ENCODE measurements at places on chromosomes 12 and 14. TPM values are rescaled to one million over a fixed set of nuclear protein-coding genes. Genes with fewer than 3 reads are reported as not detected.

DNA sequence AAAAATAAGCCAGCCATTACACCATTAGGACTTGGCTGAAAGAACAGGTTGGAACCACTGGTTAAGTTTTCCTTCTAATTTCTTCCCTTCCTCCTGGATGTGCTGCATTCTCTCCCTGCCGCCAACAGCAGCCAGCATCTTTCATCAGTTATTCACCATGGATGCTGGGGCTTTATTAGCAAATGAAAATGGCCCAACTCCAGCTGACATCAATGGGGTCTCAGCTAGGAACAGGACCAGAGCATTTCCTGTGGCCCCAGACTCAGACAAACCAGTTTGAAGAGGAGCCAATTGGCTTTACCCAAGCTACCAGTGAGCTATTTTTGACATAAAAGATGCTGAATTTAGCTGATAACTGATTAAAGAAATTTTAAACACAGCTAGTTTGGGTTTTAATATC lies 26.0 kb upstream of the TBX5 start:
- DNase-seq, result no peak

DNA sequence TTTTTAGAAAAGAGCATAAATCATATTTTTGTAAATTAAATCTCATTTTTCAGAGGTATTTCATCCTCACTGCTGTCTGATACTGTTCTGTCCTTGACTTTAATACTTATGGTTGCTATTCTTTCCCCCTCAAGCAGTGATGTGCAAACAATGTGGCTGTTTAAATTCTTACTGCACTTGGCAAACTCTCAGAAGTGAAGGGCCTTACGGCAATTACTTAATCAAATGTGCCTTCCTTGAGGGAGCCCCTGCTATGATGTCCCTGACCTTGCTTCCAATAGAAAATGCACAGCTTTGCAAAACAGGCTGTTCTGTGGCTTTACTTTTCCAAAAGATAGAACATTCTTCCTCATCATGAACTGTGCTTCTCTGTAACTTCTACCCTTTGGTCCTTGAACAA lies 35.2 kb downstream of the UBE3B start:
- DNase-seq, result no peak

DNA sequence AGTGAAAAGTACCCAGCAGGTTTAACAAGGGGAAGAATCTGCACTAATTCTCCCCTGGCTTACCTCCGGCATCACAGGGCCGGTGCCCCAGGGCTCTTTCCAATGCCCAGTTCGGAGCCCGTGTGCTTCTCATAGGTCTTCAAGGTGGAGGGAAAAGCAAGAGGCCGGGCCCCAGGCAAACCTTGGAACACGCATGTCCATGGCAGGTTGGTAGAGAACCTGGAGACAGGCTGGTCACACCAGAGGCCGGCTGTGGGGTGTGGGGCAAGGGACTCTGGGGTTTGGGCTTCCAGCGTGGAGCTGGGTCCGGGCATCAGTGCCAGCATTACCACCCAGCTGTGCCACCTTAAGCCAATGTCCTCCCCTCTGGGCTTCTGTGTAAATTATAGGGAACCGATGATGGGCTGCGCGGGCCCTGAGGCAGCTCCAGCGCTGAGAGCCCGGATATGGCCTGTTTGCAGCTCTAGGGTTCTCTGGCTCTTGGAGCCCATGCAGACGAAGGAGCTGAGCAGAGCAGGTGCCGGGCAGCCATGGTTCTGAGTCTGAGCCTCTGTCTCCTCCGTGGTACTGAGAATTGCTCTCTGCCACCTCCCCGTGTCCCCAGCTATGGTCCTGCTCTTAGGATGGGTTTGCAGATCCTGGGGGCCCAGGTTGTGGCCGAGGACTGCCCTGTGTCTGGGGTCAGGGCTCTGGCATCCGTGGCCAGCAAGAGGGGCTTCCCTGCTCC lies 197.0 kb upstream of the C14orf180 start:
- no peak for DNase-seq

NPFF gene
- 0.43 TPM for total RNA-seq

APOLD1 gene
- 2.0 TPM for total RNA-seq

DNA sequence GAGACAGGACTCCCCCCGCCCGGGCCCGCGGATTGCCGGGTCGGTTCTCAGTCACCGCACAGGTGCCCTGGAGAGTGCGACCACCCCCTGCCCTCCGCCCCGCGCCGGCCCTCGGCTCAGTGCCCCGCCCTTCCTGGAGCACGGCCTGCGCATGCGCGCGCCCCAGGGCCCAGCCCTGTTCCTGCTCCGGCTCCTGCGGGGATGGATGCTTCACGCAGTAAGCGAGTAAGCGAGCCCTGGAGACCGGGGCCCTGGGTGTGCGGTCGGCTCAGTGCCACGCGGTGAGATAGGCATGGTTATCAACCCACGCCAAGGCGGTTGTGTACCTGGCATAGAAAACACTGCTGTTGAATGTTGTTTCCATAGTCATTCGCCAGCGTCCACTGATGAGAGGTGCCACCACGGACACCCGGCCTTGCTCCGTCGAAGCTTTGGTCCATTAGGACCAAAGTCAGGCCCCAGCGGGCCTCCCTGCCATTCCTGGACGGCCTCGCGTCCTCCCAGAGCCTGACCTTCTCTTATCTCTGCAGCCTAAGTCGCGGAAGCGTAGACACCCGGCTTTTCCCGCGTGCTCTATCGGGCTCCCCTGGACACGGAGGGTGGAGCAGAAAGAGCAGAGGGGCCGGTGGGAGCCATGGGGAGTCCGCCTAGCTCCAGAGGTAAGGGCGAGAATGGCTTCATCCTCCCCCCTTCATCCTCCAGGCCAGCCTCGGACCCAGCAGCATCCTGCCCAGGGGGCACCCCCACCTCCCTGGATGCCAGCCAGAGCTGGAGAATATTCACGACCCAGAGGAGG lies 90.6 kb downstream of the PAPOLA start:
- no peak for DNase-seq

A2ML1 gene
- not detected for total RNA-seq

- DNase-seq, result no peak
Measured at GRCh38 chr12:46450279-46450748, 77.7 kb upstream of the SLC38A2 start.

NXPH4 gene
- 92.7 TPM for total RNA-seq

GRCh38 chr14:90839024-90839888 lies 23.0 kb upstream of the TTC7B start:
- no peak for DNase-seq

DNA sequence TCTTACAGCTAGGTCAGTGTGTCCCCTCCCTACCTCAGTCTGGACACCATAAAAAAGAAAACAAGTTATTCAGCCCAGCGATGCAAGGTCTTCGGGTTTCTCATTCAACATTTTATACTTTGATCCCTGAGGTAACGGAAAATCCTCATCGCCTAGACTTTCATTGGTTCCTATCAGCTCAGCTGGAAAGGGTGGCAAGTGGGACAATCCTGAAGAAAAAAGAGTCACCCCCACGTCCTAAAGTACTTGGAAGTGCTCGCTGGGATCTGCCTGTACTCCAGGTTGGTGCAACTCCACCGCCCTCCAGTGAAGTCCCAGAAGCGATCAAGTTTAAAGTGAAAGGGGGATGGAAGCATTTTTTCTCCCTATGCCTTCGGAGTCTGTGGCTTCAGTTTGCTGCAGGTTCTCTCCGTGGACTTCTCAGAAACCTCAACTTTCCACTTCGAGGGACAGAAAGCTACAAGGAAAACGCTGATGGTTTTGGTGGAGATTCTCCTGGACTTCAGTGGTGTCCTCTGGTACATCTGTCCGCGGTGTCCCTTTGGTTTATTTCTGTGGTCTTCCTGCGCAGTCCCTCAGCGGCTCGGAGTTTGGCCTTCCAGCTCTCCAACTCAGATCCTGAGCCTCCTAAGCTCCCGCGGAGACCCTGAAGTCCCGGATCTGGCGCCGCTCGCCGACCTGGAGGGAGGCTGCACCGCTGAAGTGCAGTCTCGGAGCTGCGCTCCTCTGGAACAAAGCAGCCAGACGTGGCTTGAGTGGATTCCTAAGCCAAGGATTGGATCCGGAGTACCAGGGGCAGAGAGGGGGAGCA lies 1.8 kb upstream of the LRFN5 start:
- DNase-seq, result peak; percentile 81

CFAP251 gene
- total RNA-seq, result 0.41 TPM

PPP1R36 gene
- 0.24 TPM for total RNA-seq

TRMT5 gene
- 16.3 TPM for total RNA-seq

MYF6 gene
- not detected for total RNA-seq

GRCh38 chr12:5567016-5567725 lies 135.3 kb downstream of the NTF3 start:
- peak; percentile 97 for DNase-seq

- DNase-seq, result peak; percentile 26
Measured at GRCh38 chr14:53537422-53538315, 384.5 kb upstream of the DDHD1 start.

G2E3 gene
- total RNA-seq, result 0.02 TPM

DNA sequence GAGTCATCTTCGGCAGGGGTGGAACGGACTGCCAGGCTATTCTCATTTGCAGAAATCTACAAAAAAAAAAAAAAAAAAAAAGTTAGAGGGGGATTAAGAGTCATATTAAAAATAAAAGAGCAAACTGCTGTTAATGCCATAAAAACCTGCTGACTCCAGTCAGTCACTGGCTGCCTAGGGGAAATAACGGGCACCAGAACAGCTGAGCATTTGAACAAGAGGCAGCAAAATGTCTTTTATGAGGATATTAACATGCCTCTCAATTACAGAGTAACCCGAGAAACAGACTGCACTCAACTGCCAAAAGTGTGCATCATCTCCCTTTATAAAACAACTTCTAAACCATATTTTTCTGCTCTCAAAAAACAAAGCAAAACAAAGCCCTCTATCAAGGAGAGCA lies 28.7 kb upstream of the CERS5 start:
- DNase-seq, result peak; percentile 83

DNA sequence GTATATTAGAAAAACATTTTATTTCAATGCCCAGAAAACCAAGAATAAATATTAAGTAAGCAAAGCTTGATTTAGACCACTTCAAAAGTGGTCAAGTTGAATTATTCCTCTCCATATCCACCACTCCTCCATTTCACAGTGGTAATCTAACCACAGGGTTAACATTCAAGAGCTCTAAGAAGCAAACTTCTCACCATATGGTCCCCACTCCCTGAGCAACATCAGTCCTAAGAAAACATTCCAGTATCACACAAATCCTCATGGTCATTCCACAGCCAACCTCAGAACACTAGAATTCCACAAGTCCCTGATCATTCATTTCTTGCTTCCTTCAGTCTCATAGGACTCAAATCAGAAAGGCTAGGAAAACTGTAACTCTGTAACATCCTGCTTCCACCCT lies 47.9 kb downstream of the ST8SIA1 start:
- DNase-seq, result no peak

GRCh38 chr12:50149311-50149710 lies 17.9 kb downstream of the CERS5 start:
- DNase-seq, result no peak

DNA sequence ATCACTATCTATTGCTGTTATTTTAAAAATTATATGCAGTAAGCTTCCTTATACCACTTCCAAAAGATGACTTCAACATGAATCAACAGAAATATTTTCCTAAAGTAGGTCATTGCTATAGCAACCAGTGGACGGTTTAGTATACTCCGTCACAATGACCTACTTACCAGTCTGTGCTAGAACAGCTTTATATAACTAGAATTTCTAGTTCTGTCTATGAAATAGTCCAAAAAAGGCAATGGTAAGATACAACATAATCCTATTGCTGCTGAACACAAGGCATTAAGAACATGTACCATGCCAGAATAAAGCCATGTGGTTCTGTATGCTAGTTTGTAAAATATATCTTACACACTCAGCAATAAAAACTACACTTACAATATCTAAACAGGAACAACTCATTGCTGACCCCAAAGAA lies 40.7 kb upstream of the MTERF2 start:
- peak; percentile 42 for DNase-seq

SYT1 gene
- 6.8 TPM for total RNA-seq

CEP128 gene
- 19.0 TPM for total RNA-seq

CDK17 gene
- 28.0 TPM for total RNA-seq

DNA sequence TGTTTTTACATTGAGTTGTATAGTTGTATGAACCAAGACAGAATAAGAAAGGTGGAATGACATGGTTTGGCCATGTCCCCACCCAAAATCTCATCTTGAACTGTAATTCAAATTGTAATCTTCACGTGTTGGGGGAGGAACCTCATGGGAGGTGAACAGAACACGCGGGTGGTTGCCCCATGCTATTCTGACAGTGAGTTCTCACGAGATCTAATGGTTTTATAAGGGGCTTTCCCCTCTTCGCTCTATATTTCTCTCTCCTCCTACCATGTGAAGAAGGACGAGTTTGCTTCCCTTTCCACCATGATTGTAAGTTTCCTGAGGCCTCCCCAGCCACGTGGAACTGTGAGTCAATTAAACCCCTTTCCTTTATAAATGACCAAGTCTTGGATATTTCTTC lies 25.3 kb downstream of the DDHD1 start:
- DNase-seq, result no peak

DNA sequence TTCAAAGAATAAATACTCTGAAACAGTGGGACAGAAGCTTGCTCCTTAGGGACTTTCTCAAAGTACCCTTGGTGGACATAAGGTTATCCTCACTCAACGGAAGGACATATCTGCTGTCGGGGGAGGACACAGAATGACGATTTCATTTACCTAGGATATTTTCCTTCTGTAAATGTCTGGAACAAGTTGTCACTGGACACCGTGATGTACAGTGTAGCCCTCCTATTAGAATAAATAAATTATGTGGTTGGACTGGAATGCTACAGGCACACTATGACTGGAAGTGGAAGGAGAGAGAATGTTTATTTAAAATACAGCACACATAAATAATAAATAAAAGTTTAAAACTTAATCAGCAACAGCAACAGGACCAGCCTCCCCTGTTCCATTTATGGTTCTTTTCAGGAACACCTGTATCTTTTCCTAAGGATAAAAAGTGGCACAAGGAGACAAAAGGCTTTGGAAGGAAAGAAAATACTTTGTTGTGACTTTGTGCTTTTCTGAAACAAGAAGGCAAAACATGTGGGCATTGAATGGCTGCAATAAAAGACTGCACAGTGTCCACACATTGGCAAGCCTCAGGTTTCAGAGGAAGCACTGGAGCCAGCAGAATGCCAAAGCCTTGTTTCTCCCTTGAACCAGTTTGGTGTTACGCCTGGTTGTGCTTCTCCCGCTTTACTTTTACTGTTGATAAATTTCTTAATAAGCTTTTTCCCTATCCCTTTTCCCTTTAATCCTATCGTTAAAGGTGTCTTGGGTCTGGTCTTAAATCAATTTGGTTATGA lies 36.8 kb downstream of the FGD4 start:
- DNase-seq, result no peak

- DNase-seq, result no peak
Measured at GRCh38 chr14:23122086-23122485, 3.0 kb upstream of the CEBPE start.

TC2N gene
- total RNA-seq, result 0.41 TPM

GRCh38 chr14:92005019-92005418 lies 34.8 kb downstream of the TRIP11 start:
- no peak for DNase-seq

GRCh38 chr14:103273745-103274615 lies 60.1 kb upstream of the EIF5 start:
- DNase-seq, result no peak

DNA sequence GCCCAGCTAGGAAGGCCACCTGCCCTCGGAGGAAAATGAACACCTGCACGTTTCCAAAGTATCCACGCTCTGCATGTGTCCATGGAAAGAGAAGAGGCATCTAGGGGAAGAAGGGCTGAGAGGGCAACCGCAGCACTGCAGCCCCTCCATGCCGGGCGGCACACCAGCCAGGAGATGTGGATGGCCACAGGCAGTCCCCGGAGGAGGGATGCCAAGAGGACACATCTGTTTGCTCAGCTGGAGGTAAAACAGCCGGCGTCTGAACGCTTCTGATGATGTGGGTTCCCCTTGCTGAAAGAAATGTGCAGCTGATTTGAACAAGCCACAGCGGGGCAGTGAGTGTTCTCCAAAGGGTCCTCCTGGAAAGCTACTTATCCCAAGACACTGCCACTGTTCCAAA lies 34.0 kb downstream of the CHGA start:
- peak; percentile 70 for DNase-seq

Data from SJCRH30 (cell line).